Stromal cell of bone marrow (primary cell): ENCODE measurements at places on chromosomes 4 and X.

- no peak for DNase-seq
These were observed 656.2 kb upstream of the IGFBP7 start for GRCh38 chr4:57766341-57766740.

DNA sequence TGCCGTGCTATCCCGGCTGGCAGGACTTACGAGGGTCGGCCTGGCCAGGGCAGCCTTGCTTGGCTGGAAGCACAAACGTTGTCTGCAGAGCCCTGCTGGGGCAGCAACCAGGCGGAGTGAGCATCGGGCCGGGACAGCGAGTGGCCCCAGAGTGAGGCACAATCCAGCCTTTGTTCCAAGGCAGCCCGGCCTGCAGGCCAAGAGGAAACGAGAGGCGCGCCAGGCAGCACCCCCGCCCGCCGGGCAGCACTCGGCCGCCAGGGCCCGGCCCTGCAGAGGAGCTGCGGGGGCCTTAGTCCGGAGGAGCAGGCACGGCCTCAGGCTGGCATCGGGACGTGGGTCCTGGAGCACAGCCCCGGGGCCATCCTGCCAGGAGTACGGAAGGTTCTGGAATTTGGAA lies 24.1 kb downstream of the FGFRL1 start:
- no peak for DNase-seq

GRCh38 chrX:7996414-7996813 lies 69.2 kb upstream of the PNPLA4 start:
- DNase-seq, result peak; percentile 11

- DNase-seq, result peak; percentile 56
These were observed 52.5 kb downstream of the LINC00632 start for GRCh38 chrX:140762061-140762460.

DNA sequence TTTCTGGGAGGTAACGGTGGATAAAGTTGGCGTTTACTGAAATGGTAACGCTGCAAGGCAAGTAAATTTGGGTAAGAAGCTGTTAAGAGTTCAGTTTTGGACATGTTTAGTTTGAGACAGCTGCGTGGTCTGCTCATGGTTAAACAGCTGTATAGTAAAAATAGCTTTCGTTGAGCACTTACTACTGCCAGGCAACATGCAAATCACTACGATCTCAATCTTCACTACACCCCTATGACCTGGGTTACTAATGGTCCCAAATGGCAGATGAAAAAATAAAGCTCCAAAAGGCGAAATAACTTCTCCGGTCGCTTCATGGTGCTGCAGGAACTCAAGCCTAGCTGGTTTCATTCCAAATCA lies 22.2 kb downstream of the FABP2 start:
- DNase-seq, result no peak

- DNase-seq, result no peak
These were observed 1011.1 kb upstream of the HS3ST1 start for GRCh38 chr4:12439633-12440305.

DNA sequence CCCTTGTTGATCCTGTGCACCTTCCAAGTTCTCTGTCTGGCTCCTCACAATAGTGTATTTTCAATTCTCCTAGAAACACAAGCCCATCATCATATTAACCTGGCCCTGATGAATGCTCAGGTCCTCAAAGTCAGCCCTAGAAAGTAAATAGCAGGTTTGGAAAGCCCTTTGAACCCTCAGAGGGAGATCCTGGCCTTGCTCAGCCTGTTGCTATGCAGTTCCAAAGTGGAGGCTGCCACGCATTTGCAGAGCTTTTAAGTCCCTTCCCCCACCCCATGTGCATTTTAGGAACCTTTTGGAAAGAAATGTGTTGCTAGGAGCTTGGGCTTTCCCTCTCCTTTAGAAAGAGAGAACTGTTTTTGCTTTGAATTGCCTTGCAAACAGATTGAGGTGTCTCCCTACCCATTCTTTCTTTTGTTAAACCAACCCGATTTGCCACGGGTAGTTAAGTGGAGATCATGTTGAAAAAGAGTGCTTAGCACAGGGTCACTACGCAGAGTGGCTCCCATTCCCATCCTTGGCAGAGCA lies 12.2 kb downstream of the MAMLD1 start:
- no peak for DNase-seq

DNA sequence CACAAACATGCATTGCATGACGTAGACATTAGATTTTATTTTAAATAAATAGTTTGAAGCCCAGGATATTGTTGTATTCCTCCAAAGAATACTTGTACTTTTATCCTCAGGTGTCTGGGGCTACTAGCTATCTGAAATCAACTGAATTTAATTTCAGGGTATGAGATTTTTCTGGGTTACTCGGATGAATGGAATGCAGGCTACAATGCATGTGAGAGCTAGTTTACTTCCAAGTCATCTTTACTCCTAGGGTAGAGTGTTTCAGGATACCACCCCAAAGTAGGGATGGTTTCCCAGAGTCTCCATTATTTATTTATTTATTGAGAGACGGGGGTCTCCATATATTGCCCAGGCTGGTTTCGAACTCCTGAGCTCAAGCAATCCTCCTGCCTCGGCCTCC lies 66.4 kb downstream of the HPRT1 start:
- DNase-seq, result no peak

GRCh38 chr4:7323872-7324650 lies 110.7 kb downstream of the PSAPL1 start:
- DNase-seq, result no peak
